Caki2 (cell line): ENCODE measurements at places on chromosomes 1 and 21. TPM values are rescaled to one million over a fixed set of nuclear protein-coding genes. Genes with fewer than 3 reads are reported as not detected.

Gene C4BPA
- total RNA-seq = not detected in 2 replicates

Gene IL20
- total RNA-seq = not detected in 2 replicates

Gene PRELP
- total RNA-seq = not detected in 2 replicates

Gene FCRL4
- total RNA-seq = not detected in 2 replicates

Gene UBL4B
- total RNA-seq = not detected in 2 replicates

Gene NOS1AP
- total RNA-seq = not detected in 2 replicates

GRCh38 chr21:33230545-33231324 is 997 bp downstream of the IFNAR2 start:
- DNase-seq = peak; percentile 71

- DNase-seq = no peak
Observed at GRCh38 chr1:50112193-50112592, 3.5 kb downstream of the ELAVL4 start.

DNA sequence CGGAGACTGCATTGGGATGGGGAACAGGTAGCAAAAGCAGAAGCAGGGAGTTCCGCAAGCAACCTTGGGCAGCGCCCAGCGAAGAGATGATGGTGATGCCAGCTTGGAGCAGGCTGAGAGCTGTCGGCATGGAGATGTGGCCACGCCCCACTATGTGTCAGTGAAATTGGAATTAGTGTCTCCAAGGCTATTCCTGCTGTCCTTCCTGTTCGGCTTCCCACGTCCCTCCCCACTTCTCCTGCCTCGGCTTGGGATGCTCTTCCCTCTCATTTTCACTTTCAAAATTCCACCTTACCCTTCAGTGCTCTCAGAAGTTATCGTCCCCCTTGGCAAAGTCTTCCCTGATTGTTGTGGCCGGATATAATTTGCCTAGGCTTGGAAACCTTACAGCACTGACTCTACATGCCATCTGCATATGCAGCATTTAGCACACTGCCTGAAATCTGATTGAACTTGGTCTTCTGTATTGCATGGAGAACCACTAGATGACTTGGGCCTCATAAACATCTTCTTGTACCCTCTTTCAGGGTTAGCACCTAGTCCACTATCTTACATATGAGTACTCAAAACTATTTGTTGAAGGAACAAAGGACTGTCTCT is 270.7 kb upstream of the RUNX1 start:
- DNase-seq = no peak

- peak; percentile 99 for DNase-seq
Observed at GRCh38 chr1:169115891-169116585, 9.5 kb downstream of the ATP1B1 start.

GRCh38 chr1:243313635-243314536 is 58.0 kb downstream of the SDCCAG8 start:
- no peak for DNase-seq

DNA sequence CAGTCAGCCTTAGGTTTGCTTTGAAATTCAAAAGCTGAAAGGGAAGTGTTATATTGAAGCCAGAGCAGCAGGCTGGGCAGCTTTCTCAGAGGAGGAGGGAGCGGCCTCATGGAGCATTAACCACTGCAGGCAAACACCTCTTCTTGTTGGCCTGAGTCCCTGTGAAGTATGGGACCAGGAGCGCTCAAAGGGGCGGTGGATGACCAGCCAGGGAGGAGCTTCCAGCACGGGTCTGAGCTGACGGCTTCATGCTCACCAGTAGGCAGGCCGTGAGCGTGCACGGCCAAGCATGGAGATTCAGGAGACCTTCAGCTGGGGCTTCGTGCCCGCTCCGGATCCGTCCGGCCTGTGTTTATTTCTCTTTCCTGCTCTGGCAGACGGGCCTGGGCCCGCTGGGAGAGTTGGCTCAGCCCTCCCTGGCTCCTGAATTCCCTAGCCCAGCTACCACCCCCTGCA is 245.2 kb downstream of the TRABD2B start:
- DNase-seq = no peak

- no peak for DNase-seq
Observed at GRCh38 chr21:38959692-38960061, 153.9 kb downstream of the ETS2 start.

DNA sequence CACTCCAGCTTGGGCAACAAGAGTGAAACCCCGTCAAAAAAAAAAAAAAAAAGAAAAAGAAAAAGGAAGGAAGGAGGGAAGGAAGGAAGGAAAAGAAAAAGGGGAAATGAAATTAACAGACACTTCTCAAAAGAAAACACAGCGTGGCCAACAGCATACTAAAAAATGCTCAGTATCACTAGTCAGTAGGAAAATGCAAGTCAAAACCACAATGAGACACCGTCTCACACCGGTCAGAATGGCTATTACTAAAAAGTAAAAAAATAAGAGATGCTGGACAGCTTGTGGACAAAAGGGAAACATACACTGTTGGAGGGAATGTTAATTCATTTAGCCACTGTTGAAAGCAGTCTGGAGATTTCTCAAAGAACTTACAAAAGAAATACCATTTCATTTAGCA is 369.5 kb upstream of the BRINP3 start:
- no peak for DNase-seq

- no peak for DNase-seq
Observed at GRCh38 chr1:207956986-207957385, 46.1 kb upstream of the CD34 start.

DNA sequence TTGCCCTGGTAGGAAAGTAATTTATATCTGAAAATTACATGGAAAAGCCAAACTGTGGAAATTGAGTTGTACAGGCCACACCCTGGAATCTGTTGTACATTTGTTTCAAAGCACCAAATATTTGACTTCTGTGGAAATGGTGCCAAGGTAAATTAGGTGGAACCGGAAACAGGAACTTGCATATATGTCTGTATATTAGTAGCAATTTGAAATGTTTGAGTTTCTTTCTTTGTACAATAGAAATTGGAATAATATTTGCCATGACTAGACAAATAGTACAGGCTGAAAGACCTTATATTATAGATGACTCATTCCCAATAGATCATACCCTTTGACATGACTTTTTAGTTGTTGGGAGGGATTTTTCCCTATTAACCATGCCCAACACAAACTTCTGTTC is 10.5 kb upstream of the TAF1A start:
- no peak for DNase-seq

- DNase-seq = no peak
Observed at GRCh38 chr1:236175642-236176336, 33.5 kb downstream of the GPR137B start.

DNA sequence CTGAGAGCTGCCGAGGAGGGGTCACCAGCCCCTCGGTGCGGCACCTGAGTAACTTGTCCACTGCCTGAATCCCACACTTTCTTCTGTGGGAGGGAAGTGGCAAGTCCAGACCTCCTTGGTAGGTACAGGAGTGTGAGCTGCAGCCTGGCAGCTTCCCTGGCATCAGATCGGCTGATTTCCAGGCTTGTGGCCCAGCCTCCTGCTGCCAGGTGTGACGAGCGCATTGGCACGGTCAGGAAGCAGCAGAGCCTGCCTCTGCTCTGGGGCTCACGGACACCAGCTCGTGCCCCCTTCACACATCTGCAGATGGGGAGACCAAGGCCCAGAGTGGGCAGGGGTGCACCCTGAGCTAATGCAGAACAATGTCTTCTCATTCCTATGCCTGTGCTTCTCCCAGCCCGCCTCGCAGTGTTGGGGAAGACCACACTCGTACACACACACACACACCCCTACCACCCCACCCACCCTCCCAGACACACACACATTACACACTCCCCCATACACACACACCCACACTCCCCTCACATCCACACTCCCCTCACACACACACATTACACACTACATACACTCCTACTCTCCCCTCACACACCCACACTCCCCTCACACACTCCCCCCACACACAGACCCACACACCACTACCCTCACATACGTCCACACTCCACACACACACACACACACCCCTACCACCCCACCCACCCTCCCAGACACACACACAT is 33.1 kb upstream of the SELENON start:
- DNase-seq = no peak

DNA sequence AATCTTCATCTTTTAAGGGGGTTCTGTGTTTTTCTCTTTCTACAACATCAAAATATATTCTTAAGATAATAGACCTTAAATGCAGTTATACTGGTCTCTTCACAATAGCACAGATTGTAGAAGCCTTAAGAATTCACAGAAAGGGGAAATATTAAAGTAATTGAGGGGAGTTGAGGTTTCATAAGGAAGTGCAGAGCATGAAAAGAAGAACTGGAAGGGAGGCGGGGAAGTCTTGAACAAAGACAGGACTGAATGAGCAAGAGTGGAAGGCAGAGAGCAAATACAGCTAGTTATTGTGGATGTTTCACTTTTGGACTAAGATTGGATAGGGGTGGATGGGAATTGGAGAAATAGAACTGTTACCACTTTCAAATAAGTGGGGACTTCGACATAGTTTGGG is 67.7 kb downstream of the PTGER3 start:
- no peak for DNase-seq

DNA sequence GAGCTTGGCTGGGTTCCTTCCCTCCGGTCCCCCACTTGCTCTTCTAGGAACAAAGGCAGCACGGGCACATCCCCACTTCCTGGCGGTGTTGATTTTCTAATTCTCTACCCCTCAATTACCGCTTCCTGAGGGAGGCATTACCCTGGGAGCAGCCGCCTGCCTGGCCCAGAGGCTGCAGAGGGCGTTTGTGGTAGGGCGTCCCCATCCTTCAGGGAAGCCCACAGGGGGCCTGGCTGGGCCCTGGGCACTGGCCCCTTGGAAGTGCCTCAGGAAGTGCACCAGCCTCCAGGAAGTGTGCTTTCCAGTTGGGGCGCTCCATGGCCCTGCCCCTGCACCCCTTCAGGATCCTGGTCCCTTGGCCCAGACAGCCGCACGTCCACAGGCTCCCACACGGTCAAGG is 42.1 kb upstream of the CASZ1 start:
- no peak for DNase-seq

GRCh38 chr1:107912656-107913055 is 52.3 kb downstream of the VAV3 start:
- DNase-seq = no peak

DNA sequence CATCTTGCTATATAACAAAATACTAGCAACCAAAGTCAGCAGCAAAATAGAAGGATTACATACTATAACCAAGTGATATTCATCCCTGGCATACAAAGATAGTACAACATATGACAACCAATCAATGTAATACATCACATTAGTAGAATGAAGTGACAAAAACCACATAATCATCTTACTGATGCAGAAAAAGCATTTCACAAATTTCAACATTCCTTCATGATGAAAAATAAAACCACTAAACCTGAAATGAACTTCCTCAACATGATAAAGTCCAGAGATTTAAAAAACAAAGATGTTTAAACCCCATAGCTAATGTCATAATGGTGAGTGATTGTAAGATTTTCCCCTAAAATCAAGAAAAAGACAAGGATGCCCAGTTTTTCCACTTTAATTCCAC is 18.6 kb downstream of the RO60 start:
- DNase-seq = no peak

DNA sequence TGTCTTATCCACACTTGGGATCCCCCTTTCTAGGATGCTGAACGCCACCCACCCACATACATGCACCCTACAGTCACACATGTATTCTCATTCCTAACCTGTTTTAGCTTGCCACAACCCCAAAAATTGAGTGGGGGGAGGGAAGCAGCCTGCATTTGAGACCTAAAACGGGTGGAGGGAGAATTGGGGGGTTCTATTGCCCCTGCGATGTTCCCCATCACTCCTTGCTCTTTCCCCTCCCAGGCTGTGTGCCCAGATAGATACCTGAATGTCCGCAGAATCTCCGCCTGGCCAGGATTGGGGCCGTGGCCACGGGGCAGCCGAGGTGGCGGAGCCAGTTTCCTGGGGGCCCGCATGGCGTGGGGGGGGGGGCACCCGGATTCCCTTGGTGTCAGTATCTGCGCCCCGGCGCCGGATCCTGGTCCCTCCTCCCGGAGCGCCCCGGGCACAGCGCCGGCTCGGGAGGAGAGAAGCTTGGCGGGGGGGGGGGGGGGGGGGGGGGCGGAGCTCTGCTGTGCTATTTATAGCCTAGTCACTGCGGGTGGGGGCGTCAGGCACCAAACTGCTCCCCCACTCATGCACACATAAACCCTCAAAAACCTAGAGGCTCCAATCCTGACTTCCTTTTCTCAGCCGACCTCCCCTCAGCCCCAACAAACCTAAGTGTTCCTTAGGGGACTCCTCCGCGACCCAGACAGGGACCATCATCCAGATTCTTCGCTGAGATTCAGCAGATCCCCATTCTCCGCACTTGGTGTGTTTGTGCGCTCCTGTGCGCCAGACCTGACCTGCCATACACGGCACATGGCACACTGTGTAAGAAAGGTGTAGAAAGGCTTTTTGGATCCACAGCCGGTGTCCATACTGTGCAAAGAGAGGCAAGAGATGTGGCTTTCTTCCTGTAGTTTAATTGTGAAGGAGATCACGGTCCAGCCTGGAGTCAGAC is 1.9 kb downstream of the ANKRD34A start:
- DNase-seq = no peak

DNA sequence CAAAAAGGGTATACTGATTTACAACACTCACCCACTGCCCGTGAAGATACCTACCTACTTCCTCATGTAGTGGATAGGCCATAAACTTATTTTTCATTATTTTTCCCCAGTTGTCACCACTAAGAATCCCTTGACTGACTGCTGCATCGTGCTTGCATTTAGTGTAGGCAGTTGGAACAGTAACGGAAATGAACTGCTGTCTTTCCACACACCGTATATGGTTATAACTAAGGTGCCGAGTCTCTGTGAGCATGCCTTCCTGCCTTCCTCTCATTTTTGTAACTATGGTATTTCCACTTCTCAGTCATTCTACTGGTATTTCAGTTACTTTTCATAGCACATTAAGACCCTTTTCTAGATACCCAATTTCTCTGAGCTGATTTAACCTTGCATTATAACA is 36.4 kb downstream of the SLC35F3 start:
- DNase-seq = no peak

DNA sequence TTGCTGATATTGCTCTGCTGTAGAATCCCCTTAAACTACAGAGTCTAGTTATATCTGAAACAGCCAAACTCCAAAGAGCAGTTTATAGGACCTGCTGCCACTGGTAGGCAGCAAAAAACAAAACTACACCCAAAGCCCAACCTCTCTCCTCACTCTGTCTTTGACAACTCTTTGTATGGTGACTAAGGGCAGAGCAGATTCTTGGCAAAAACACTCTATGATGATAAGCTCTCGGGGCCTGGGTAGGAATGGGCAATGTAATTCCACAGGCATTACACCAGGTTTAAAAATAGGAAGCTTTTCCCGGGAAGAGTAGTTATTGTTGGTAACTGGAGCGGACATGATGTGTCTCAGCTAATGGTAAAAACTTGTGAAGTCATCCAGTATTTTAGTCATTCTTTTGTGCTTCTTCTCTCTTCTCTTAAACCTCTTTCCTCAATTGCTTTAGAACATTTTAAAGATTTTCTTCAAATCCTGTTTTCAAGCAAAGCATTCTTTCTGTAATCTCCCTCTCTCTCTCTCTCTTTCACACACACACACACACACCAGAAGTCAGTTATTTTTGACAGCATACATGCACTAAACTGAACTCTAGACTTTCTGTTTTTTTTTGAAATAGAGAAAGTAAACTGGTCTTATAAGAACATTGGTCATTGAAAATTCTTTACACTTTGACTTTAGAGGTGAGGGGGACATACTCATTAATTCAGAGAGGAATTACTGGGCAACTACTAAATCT is 193.5 kb downstream of the PAPPA2 start:
- no peak for DNase-seq
